ENCODE measurements at places on chromosomes 6 and 20. TPM values are rescaled to one million over a fixed set of nuclear protein-coding genes. Genes with fewer than 3 reads are reported as not detected.
A peak's percentile ranks its signal among the peaks of the same experiment; 100 is the strongest.

DNA sequence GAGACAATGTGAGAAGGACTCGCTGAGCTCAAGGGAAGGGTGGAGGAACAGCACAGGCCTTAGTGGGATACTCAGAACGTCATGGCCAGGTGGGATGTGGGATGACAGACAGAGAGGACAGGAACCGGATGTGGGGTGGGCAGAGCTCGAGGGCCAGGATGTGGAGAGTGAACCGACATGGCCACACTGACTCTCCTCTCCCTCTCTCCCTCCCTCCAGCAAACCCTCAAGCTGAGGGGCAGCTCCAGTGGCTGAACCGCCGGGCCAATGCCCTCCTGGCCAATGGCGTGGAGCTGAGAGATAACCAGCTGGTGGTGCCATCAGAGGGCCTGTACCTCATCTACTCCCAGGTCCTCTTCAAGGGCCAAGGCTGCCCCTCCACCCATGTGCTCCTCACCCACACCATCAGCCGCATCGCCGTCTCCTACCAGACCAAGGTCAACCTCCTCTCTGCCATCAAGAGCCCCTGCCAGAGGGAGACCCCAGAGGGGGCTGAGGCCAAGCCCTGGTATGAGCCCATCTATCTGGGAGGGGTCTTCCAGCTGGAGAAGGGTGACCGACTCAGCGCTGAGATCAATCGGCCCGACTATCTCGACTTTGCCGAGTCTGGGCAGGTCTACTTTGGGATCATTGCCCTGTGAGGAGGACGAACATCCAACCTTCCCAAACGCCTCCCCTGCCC is 1.7 kb downstream of the TNF start:
- DNase-seq: no peak

DNA sequence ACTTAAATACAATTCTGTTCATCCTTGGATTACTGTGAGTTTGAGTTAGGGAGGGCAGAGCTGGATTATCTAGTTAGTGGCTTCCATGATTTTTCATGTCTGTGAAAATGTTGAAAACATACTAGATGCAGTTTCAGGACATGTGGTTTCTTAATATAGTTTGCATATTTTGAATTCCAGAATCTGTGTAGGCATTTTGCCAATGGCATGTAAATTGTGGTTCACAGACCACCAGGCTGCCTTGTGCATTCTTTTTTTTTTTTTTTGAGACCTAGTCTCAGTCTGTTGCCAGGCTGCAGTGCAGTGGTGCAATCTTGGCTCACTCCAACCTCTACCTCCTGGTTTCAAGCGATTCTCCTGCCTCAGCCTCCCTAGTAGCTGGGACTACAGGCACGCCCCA is 42.8 kb downstream of the CDC5L start:
- DNase-seq: no peak

DNA sequence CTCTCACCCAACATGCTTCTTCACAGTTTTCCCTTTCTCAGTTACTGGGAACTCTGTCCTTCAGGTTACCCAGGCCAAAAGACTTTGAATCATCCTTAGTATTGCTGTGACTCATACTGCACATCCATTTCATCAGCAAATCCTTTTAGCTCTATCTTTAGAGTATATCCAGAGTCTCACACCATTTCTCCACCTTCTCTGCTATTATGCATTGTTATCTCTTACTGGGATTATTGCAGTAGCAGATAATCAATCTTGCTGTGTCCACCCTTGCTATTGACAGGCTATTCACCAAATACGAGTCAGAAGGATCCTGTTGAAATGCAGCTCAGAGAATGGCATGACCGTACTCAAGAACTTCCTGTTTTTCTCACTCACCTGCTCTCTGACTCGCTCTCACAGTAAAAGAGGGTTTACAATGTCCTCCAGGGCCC is 57.3 kb downstream of the BCKDHB start:
- DNase-seq: peak; percentile 64

DNA sequence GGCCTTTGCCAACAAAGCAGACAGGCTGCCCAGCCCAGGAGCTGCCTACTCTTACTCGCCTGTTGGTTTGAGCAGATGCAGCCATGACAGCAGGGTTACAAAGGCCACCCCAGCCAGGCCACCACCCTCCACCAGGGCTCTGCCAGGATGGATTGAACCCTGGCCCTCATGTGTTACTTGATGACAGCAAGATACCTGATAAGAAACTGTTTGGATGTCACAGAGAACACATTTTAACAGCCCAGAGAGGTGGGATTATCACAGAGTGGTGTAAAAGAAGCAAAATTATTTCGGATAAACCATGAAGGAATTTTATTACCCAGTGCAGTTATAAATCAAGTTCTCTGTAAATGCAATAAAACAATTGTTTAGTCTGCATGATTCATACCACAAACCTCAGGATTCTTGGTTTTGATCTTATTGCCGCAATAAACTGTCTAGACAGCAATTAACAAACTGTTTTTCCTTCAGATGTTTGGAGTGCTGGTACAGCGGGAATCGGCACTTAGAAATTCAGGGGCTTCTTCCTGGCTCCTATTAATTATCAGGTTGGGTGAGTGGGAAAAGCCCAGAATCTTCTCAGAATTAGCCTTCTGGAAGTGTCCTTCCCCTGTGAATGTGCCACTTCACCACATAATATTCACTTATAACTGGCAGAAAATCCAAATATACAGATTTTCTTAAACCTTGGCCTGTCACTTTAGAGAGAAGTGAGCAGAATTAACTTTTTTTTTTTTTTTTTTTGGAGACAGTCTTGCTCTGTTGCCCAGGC is 58.0 kb upstream of the SALL4 start:
- peak; percentile 22 for DNase-seq

DNA sequence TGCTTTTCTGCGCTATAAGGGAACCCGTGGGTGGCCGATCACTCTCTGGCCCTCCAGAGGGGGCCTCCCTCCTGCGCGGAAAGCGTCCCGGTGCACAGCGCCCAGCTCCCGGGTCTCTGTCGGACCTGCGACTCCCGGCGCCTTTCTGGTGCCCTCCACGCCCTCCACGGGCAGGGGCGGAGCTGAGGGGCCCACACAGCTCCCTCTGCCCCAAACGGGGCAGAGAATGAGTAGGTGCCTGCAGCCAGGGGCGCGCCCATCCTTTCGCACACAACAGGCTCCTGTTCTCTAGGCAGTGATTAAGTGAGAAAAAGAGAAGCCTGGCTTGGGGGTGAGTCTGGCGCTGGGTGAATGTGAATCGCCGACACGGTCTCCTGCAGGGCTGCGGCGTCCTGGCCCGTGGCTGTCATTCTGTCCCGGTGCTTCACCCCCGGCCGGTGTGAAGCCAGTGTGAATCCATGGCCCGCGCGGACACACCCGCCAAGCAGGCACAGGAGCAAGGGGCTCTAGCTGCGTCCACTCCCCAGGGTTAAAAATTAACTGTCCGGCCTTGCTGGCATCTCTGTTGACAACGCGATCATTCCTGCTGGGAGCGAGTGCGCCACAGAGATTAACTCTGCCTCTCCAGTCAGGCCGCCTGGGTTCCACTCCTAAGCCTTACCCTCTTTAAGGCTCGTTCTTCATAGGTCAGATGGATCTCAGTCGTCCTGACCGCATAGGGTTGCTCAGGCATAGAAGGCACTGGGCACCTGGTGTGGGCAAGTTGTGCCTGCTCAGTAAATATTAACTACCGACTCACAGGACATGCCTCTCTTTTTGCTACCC is 88.8 kb downstream of the PCSK2 start:
- no peak for DNase-seq

DNA sequence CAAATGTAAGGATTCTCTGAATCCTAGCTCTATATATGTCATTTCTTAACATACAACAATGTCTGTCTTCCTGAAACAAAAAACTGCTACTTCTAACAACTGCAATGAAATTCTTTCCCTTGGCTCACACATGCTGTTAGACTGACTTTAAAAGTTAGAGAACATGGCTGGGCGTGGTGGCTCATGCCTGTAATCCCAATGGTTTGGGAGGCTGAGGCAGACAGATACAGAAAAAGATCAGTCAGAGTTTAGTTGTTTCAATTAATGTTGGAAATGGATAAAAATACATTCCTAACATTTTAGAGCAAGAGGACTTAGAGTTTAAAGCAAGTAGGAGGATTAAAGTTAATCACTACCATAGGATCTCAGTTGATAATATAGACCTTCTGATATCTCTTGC is 28.7 kb upstream of the KIAA1586 start:
- no peak for DNase-seq

- peak; percentile 48 for DNase-seq
Measured at GRCh38 chr6:163417595-163417994, 3.1 kb downstream of the QKI start.

DNA sequence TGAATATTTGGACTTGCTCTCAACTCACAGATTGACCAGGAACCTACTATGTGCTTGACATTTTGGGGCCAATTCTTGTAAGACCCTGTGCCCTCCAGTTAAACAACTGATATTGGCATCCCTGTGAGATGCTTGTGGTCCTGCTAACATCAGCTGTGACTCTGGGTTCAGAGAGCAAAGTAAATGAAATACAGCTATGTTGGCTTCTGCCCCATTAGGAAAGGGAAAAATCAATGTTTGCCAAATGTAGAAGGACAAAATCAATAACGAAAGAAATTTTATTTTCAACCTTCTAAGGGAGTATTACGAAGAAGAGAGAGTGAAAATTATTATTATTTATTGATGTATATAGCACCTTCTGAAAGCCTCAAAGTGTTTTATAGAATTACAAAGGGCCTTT is 266.9 kb upstream of the ARID1B start:
- no peak for DNase-seq

DNA sequence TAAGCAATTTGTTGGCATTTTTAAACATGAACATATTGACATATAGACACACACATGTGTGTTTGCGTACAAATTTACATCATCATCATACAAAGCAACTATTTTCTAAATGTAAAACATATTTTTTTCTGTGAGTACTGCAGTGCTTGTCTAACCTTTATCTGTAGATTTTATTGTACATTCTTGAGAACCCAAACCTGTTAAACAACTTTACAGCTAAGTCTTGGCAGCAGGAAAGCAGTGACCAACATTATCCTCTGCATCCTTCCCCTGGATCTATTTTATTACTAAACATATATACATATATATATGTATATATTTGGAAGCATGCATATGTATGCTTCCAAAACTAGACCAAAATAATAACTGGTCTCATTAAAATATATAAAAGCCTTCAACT is 10.4 kb upstream of the PLCB1 start:
- DNase-seq: no peak

- DNase-seq: no peak
Measured at GRCh38 chr20:54846948-54847347, 371.6 kb downstream of the DOK5 start.

DNA sequence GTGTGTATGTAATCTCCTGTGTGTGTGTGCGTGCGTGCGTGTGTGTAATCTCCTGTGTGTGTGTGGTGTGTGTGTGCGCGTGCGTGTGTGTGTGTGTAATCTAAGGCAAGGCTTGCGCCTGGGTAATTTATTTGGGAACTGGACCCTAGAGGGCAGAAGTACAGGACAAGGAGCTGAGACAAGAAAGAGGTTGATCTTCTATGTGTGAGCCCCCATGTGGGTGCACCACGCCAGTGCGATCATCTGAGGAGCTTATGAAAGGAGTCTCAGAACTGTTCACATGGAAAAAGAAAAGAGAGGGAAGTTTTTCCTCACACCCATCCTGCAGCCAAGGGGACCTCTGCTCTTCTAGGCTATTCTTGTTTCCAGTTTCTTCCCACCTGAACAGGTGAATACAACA is 220.1 kb upstream of the GGTLC1 start:
- DNase-seq: no peak

The SLC22A16 gene
- not detected for total RNA-seq

The SIRPG gene
- not detected for total RNA-seq

The CTNNBL1 gene
- total RNA-seq: 30.4 TPM

The EBF4 gene
- total RNA-seq: 0.31 TPM

The CST11 gene
- total RNA-seq: not detected

The PHACTR3 gene
- total RNA-seq: not detected

The KCNK5 gene
- total RNA-seq: not detected

The PTK6 gene
- total RNA-seq: 5.2 TPM

The PMEPA1 gene
- 8.8 TPM for total RNA-seq

The SYNGAP1 gene
- 2.8 TPM for total RNA-seq

The BNIP5 gene
- total RNA-seq: not detected

The ELOVL5 gene
- total RNA-seq: 29.7 TPM

The CLIC5 gene
- total RNA-seq: 0.03 TPM

The HAO1 gene
- total RNA-seq: not detected

The SCGN gene
- not detected for total RNA-seq

The B3GAT2 gene
- total RNA-seq: 0.05 TPM
